ENCODE measurements at places on chromosomes 7 and 10.

DNA sequence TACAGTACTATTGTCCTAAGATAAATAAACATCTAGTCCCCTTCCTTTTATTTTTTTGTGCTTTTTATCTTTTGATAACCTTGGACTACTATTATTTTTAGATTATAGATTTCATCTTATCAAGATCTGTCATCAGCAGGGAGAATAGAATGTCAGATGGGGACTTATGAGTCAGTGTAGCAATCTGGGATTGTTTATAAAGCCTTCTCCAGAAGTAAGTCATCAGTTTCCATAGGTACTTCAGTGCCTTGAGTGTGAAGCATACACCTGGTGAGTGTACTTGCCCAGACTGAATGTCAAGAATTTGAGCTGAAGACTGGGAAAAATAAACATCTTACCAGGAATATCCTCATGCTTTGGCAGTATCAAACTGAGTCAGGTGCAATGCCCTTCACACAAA lies 2.1 kb downstream of the CASD1 start:
- no peak for DNase-seq

- DNase-seq = no peak
These were observed 18.4 kb upstream of the FLNC start for GRCh38 chr7:128811631-128812430.

DNA sequence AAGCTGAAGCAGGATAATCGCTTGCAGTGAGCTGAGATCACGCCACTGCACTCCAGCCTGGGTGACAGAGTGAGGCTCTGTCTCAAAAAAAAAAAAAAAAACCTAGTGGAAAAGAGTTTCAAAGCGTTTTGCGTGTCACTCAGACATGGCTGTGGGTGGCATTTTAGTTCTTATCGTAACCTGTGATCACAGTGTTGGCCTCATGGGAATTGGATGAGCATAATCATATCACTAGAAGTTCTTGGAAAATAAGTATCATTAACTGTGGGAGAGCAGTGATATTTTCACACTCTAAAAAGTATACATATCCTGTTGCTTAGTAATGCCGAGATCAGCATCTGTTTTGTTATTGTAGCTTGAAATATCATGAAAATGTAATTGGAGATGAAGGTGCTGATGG lies 92.6 kb downstream of the CREM start:
- DNase-seq = no peak

DNA sequence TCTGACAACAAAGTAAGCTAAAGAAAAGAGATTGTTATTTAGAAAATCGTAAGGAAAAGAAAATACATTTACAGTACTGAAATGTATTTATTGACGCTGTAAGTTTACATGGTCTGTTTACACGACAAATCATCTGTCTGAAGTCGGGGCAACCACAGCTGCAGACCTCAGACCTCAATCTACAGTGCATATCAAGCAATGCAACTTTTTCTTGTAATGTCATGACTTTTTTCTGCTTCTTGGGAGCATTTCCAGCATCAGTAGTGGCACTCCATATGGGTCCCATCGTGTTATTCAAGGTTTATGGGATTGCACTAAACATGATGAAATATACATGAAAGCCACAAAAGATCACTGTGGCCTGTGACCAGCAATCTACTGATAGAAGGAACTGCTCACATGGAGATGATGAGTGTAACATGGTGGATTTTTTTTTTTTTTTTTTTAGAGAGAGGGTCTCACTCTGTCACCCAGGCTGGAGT lies 77.1 kb downstream of the MTPN start:
- no peak for DNase-seq

DNA sequence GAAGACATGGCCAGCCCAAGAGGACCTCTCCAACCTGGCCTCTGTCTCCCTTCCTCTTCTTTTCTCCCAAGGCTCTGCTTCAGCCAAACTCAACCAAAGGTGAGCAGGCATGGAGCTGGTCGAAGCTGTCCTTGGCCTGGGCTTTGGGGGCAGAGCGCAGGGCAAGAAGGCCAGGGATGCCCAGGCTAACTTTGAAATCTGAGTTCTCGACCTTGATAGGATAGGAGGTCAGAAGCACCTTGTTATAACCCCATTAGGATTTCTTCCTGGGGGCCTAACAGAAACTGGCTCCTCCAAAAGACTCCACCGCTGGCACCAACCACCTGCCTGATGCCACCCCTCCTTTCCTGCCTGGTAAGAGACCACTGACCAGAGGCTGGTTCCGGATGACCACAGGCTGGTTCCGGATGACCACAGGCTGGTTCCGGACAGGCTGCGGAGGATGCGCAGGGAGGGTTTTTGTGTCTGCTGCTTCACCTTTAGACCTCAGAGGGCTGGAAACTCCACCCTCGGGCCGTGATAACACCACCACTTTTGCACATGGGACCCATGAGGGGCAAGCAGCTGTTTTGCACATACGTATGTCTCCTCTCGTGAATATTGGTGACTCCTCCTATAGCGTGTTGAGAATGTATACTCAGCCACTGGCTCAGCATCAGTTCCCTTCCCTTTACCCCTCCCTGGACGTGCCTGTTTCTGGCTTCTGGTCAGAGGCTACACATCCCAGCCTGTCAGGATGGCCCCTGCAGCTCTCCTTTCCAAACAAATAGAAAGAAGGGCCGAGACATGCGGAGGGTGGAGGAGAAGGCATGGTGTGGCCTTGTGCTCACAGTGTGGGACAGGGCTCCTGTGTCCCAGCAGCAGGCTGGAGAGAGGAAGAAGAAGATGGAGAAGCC lies 140.1 kb downstream of the DNAJB6 start:
- DNase-seq = no peak
